KBM-7 (cell line): ENCODE measurements at places on chromosomes 13 and 19.

DNA sequence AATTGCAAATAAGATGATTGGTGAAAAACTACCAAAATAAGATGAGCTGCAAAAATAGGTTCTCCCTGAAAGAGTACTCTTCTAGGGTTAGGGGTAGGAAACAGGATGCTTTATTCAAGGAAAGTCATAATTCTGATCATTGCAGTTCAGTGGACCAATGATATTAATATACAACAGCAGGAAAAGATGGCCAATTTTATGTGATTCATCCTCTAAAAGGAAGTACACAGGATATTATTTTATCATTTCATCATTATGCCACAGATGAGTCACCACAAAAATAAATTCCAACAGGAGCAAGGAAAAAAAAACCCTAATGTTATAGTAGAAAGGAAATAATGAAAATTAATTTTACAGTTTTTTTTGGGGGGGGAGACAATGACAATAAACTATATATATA is 205.0 kb downstream of the NALCN start:
- DNase-seq = no peak

DNA sequence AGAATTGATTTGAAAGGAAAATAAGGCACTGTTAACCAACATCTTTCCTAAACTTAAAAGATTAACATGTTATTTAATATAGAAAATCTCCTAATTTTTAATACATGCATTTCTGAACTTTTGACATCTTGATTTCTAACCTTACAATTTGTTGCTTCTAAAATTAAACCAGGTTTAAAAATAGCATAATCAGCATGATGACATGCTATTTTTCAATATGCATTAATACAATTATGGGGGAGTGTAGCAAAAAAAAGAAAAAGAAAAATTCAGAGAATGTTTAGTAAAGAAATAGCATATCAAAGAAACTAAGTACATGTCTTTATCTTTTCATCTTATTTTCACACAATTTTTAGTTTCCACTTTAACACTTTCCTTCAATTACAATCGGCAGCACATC is 98.7 kb downstream of the PCDH9 start:
- DNase-seq = no peak

DNA sequence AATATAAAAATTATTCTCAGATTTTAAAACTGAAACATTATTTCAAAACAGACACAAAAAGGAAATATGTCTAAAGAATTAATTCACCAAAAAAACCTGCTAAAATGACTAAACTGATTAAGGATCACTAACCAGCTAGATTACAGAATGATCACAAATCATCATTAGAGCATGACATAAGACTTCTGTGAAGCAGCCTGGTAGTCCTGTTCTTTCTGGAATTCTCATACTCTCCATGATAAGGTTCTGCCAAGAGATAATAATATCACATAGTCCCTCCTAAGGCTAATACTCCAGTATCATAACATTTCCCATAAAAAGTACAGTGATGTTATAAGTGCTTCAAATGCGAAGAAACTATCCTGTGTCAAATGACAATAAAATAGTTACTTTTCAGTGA is 1814.9 kb downstream of the SLITRK5 start:
- no peak for DNase-seq

DNA sequence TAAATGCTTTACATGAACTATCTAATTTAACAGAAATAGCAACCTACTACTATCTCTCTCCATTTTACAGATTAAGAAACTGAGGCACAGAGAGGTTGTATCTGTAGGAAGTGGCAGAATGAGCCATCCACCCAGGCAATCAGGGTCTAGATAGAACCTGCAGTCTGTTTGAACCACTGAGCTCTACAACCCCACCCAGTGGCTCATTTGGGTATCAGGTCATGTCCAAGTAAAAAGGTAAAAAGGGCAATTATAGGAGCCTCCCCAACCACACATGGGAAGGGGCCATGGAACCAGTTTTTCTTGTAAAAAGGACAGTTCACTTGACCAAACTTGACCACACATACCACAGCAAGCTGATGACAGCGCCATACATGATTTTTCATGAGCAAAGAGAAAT is 92.9 kb upstream of the SGCG start:
- peak; percentile 24 for DNase-seq

- DNase-seq = peak; percentile 18
Measured at GRCh38 chr19:21698215-21698614, 69.2 kb downstream of the ZNF100 start.

DNA sequence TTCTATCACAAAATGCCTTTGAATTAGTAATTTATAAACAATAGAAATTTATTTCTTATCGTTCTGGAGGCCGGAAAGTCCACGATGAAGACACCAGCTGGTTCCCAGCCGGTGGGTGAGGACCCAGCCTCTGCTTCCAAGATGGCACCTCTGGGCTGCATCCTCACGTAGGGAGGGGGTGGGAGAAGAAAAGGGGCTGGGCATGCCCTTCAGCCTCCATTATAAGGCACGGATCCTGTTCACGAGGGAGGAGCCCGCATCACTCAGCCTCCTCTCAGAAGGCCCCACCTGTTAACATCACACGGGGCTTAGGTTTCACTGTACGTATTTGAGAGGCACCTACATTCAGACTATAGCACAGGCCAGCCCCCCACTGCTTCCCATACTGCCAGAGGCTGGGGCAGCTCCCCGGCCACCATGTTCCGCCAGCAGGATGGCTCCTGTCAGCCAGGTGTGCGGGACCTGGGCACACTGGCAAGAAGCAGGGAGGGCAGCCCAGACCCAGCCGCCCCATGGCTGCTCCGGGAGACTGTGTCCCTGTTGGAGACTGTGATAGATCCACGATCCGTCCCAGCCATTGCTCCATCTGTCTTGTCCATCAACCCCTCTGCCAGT is 131.6 kb downstream of the SOX1 start:
- DNase-seq = no peak

GRCh38 chr13:83414393-83414792 is 467.9 kb downstream of the SLITRK1 start:
- DNase-seq = no peak

GRCh38 chr19:41355802-41356201 is 2.1 kb upstream of the TGFB1 start:
- no peak for DNase-seq

DNA sequence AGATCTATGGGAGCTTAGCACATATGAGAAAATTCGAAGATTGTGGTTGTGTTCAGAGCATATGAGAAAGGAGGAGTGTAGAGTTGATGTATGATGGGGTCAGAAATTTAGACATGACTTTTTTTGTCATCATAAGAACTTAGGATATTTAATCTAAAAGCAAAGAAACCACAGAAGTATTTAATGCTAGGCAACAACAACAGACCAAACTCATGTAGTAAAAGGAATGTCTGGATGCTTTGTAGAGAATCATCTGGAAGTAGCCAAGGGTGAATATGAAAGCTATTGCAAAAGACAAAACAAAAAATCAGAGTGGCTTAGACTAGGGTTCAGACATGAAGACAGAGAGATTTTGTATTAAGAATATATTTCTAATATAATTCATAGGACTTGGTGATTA is 190.3 kb downstream of the SLITRK1 start:
- no peak for DNase-seq

DNA sequence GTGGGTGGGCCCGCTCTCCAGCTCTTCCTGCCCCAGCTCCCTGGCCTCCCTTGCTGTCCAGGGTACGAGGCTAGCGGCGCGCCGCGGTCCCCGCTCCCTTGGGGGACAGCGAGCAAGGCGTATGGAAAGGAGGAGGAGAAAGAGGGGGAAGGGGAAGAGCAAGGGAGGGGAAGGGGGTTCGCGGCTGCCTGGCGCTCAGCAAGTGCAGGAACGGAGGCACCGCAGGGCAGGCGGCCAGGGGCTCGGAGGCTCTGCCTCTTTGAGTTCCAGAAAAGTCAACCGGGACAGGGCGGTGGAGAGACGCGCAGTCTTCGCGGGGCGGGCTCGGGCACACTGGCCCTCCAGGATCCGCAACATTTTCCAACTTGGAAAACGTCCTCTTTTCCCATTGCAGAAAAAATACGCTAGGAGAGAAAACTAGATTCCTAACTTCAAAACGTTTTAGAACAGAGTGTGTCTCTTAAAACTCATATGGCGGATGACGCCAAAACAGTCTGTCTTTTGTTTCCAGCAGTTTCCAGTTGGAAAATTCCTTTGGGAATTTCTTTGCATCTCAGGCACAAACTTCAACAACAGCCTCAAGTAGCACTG is 23.1 kb upstream of the TNFRSF19 start:
- DNase-seq = no peak

DNA sequence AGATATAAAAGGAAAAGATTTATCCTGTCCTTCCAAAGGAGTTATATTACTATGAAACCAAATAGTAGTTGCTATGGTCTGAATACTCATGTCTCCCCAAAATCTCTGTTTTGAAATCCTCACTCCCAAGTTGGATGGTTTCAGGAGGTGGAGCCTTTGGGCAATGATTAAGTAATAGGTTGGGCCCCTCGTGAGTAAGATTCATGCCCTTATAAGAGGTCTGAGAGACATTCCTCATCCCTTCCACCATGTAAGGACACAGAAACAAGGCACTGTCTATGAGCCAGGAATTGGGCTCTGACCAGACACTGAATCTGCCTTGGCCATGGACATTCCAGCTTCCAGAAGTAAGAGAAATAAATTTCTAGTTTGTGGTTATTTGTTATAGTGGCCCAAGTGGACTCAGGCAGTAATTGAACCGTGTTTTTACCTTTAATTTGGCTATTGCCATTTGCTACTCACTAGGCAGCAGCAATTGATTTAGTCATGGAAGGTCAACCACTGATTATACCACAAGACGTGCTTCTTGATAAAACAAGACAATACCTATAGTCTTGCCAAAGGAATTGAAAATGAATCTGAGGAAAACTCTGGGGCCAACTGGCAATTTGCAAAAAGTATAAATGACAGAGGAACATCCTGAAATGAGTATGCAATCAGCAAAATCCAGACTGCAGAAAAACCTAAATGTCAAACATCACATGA is 717.4 kb upstream of the SPRY2 start:
- no peak for DNase-seq
